Bronchial smooth muscle cell (primary cell): ENCODE measurements at places on chromosomes 2 and 18. TPM values are rescaled to one million over a fixed set of nuclear protein-coding genes. Genes with fewer than 3 reads are reported as not detected.

Gene SF3B6
- 129 and 151 TPM in 2 replicates for total RNA-seq

Gene DNAH6
- under 0.01 and 0.17 TPM in 2 replicates for total RNA-seq

Gene UGT1A4
- total RNA-seq, result under 0.01 TPM in 1 of 2 replicates, not detected in the other

Gene AQP12B
- not detected in 2 replicates for total RNA-seq

Gene RBFA
- total RNA-seq, result 24.7 and 26.0 TPM in 2 replicates

Gene B3GNT2
- 3.3 and 11.8 TPM in 2 replicates for total RNA-seq

Gene PAX3
- not detected in 2 replicates for total RNA-seq

Gene HOXD3
- not detected in 2 replicates for total RNA-seq

Gene COL4A4
- 0.16 and 0.17 TPM in 2 replicates for total RNA-seq

Gene GALNT3
- total RNA-seq, result 0.16 and 0.17 TPM in 2 replicates

Gene SLC66A3
- 40.7 and 50.7 TPM in 2 replicates for total RNA-seq

Gene ID2
- total RNA-seq, result 246 and 257 TPM in 2 replicates

Gene OR6B2
- total RNA-seq, result not detected in 2 replicates

Gene EN1
- under 0.01 TPM in 1 of 2 replicates, not detected in the other for total RNA-seq

Gene CD8B2
- total RNA-seq, result not detected in 2 replicates

Gene TNFAIP6
- total RNA-seq, result 37.2 and 86.0 TPM in 2 replicates

Gene SALL3
- not detected in 2 replicates for total RNA-seq

Gene DHX57
- 19.7 and 21.8 TPM in 2 replicates for total RNA-seq

Gene GPR17
- total RNA-seq, result not detected in 2 replicates

Gene CNTNAP5
- not detected in 2 replicates for total RNA-seq

Gene C2orf78
- total RNA-seq, result not detected in 2 replicates

Gene WBP1
- 79.4 and 88.0 TPM in 2 replicates for total RNA-seq

Gene SLC30A3
- not detected in 2 replicates for total RNA-seq
